ENCODE measurements at places on chromosomes 13 and 19. TPM values are rescaled to one million over a fixed set of nuclear protein-coding genes. Genes with fewer than 3 reads are reported as not detected.

- no peak for DNase-seq
Observed at GRCh38 chr13:77417897-77418296, 91.0 kb upstream of the MYCBP2 start.

DNA sequence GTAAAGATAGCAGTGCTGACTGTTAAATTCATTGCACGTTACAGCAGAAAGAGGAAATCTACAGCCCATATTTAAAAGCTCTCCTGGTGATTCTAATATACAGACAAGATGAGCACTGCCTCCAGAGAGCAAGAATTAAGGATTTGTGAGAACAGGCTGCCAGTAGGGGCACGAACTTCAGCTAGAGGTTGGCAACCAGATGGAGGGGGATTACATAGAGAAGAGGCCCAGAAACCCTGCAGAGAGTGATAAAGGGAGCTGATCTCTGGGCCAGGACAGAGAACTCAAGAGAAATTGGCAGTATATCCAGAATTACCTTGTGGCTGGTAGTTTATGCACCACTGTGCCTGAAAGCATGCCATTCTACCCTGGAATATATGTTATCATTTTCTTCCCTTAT lies 144.8 kb downstream of the UFM1 start:
- DNase-seq: no peak

DNA sequence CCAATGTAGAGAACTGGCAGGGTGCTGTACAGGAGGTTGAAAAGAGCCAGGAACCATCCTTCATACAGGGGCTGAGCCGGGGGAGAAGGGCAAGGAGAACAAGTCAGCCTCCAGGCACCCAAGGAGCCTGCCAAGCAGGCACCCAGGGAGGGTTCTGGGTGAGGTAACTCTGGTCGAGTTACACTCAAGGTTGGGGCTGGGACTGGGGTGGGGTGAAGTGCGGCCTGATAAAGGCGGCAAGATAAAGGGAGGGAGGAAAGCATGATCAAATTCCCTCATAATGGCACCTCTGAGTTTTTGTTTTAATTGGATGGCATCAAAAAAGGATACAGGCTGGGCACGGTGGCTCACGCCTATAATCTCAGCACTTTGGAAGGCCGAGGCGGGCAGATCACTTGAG lies 25.0 kb downstream of the ATP8B3 start:
- no peak for DNase-seq

The KLK3 gene
- total RNA-seq: not detected

The AMER2 gene
- not detected for total RNA-seq

The KLK4 gene
- total RNA-seq: not detected

DNA sequence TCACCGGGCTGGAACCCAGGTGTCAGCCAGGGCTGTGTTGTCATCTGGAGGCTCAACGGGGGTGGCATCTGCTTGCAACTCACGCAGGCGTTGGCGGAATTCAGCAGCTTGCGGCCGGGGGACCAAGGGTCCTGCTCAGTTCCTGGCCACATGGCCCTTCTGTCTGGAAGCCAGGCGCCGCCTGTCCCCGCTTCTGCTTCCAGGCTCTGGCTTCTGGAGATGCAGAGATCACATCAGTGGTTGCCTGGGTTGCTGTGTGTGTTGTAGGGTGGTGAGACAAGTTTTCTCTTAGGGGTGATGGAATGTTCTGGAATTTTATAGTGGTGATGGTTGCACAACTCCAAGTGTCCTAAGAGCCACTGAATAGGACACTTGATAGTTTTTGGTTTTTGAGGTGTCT lies 5.0 kb downstream of the ADAT3 start:
- no peak for DNase-seq

DNA sequence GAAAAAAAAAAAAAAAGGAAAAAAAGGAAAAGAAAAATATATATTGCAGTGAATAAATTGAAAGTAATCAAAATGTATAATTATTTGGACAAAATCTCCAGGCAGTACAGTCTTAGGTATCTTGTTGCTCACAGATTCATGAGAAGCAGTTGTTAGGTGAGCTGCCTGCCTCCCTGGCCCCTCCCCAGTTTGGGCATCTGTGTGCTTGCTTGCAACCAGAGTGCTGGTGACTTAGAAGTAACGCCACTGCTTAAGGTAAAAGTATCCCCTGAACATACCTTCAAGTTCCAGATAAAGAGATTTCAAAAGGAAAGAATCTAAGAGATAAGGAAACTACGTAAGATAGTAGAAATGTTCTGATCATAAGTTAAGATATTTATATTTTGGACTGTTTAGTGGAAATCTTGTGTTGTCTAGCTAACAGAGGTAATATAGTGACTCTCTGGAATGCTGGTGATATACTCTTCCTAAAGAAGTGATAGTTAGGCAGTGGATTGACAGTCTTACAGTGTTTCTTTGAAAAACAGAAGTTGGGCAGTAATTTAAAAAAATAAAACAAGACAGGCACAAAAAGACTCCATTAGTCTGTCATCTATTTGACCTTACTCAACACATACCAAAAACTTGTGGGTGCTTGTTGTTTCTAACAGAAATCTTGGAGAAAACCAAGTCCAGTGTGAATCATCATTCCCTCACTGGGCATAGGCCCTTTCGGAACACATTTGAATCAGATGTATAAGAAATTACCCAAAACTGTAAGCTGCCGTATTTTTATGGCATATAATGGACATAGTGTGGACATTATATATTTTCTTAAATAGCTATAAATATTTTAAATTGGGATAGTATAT lies 38.3 kb upstream of the KCTD4 start:
- no peak for DNase-seq

- DNase-seq: no peak
Observed at GRCh38 chr13:46374710-46375109, 12.3 kb downstream of the RUBCNL start.

DNA sequence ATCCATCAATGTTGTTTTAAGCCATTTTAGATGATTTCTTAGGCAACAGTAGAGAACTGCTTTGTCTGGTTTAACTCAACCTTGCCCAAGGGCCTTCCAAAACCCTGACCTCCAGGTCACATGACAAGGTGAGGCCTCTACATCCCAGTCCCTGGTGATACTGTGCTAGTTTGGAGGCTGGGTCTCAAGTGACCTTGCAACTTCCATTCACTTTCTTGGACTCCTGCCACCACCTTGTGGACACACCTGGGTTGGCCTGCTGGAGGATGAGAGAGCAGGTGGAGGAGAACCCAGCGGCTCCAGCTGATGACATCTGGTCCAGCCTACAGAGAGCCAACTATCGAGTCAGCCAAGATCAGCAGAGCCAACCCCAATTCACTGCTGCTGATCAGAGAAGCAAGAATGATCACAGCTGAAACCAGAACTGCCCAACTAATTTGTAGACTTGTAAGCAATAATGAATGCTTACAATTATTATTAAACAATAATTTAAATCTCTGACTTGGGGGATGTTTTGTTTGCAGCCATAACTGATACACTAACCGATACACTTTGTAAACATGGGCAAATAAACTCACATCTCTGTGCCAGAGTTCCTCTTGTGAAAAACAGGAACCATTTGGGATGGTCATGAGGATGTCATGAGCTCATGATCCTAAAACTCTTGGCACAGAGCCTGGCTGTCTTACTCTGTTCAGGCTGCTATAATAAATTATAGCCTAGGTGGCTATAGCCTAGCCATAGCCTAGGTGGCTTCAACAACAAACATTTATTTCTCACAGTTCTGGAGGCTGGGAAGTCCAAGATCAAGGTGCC lies 11.5 kb downstream of the FAM187B start:
- DNase-seq: no peak

DNA sequence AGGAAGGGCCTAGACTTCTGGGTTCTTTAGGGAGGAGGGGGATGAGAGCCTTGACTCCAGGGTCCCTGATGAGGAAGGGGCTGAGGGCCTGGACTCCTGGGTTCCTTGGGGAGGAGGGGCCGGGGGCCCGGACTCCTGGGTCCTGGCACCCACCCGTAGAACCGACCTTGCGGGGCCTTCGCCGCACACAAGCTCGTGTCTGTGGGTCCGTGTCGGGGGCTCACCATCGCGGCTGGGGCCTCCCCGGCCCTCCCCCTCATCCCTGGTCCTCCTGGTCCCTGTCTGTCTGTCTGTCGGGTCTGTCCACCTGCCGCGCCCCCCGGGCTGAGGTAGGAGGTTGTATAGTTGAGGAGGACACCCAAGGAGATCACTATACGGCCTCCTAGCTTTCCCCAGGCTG lies 662 bp upstream of the SPACA6 start:
- DNase-seq: no peak

All from T-helper 17 cell (primary cell).